ENCODE measurements at places on chromosomes 1 and 21.
A peak's percentile ranks its signal among the peaks of the same experiment; 100 is the strongest.

DNA sequence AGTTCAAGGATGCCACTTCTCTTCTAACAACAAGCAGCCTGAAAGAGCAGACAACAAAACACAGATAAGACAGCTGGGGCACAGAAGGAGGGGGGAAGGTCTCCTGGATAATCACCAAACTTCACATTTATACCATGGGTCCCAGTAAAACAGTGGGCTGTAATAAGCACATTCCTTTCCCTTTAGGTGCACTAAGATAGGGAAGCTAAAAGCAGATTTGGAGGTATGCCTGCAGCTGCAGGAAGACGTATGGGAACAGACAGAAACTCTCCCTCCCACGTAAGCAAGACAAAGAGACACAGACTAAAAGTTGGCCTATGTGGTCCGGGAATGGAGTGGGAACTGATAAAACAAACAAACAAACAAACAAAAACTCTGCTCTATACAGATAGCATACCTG lies 612.1 kb downstream of the MRPL39 start:
- DNase-seq = no peak

DNA sequence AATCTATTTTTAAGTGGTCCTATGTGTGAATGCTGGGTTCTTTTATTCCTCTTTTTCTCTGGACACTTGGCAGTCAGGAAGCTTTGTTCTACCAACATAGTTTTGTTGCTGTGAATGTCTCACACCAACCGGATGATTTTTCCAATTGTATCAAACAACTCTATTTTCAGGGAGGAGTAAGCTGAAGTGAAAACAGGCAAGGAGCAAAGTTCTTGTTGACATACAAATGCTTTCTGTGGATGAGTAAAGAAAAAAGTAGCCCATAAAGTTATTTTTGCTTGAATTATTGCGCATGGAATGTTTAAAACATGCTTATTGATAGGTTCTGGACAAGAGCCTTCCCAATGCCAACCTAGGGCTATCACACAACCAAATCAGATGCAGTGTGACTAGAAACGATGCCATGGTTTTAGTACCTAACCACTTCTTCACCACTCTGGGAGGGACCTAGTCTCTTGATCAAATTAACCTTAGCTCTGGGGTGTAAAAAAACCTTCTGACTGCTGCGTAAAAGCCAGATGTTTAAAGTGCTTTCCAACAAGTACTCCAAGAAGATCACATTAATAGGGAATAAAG lies 4.5 kb downstream of the IER5 start:
- DNase-seq = no peak

GRCh38 chr1:58190267-58190988 lies 356.1 kb downstream of the OMA1 start:
- no peak for DNase-seq

DNA sequence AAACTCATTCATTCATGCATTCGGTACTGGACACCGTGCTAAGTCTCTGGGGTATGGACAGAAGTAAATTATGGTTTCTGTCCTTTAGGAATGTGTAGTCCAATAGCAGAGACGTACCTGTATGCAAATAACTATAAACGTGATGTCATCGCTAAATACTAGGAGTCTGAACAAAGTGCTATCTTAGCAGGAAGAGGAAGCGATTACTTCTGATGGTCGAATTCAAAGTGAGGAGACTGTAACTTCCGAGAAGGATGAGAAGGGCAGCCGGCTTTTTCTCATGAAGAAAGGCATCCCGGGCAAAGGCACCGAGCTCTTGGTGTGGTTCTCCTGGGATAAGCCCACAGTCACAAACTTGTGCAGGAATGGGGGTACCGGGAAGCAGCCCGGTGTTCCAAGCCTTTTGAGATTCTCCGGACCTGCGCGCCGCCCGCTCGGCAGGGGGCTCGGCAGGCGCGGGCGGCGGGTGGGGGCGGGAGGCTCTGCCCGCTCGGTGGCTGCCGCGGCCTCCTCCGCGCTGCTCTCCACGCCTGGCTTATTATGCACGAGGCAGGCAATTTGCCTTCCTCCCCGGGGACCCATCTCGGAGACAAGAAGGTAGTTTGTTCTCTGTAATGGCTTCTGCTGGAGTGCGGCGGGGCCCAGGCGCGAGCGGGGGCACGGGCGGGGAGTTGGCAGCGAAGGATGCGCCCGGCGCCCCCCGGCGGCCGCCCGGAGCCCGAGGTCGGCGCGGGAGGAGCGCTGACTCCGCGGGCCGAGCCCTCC lies 67.5 kb upstream of the CD1D start:
- no peak for DNase-seq

- DNase-seq = no peak
Measured at GRCh38 chr1:155083865-155084721, 5.5 kb downstream of the EFNA3 start.

DNA sequence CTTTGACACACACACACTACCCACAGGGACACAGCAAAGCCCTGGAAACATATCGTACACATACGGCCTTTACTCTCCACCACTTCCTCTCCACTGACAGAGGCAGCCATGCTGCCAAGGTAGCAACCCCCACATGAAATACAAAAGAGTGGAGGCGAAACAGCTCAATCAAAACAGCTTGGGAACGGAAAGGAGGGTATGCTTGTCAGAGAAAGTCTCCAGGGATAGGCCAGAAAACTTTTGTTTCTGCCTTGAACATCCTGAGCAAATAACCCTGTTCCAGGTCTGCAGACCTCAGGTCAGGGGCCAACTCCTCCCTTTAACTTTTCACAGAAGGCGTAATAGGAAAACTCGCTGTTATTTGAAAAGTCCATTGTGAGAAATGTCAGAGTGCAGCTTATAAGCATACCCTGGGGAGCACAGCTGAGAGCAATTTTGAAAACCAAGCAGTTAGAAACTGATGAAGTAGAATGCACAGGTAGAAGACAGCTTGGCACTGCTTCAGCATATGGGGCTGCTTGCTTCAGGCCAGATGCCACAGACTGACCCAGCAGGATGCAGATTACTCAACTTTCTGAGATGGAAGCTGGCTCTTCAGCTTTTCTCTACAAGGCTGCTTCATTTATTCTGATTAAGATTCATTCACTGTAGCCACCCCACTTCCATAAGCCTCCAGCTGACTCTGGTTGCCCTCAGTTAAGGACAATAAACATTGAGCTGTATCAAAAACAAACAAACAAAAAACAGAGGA lies 18.0 kb downstream of the KIAA0319L start:
- no peak for DNase-seq

GRCh38 chr1:196063952-196064351 lies 544.3 kb downstream of the KCNT2 start:
- DNase-seq = no peak

DNA sequence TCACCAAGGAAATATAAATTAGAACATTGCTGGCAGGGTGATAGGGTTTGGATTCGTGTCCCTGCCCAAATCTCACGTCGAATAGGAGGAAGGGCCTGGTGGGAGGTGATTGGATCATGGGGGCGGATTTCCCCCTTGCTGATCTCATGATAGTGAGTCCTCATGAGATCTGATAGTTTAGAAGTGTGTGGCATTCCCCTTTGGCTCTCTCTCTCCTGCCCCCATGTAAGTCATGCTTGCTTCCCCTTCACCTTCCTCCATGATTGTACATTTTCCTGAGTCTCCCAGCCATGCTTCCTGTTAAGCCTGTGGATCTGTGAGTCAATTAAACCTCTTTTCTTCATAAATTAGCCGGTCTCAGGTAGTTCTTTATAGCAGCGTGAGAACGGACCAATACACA lies 60.6 kb downstream of the VPS26C start:
- DNase-seq = no peak

DNA sequence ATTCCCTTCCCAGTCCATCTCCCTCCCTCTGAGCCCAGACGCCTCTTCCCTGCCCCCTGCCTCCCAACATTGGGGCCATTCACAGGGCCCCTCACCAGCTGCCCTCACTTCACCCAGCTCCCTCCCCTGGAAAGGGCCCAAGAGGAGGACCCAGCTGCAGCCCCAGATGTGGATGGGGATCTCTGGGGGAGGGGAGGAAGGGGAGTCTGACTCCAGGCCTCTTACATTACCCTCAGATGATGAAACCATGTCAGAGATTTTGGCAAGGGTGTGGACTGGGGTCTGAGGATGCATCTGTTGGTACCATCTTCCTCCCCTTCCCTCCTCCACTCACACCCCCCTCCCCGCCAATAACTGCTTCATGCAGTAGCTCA lies 1.1 kb upstream of the KIF21B start:
- DNase-seq = no peak

DNA sequence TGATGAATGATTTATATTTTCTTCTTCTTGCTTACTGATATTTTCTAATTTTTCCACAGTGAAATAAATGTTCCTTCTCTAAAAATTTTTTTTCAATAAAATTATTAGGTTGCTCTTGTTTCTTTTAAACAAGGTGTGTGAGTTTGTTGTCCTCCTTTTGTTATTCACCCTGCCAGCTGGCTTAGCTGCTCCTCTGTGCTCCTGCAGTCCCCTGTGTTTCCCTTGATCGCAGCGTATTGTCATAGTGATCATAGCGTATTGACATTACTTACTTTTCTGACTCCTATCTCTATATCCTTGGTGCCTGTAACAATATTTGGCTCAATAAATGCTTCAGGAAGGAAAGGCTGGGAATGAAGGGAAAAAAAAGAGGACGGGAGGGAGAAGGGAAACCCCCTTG lies 24.9 kb upstream of the PODN start:
- DNase-seq = no peak

DNA sequence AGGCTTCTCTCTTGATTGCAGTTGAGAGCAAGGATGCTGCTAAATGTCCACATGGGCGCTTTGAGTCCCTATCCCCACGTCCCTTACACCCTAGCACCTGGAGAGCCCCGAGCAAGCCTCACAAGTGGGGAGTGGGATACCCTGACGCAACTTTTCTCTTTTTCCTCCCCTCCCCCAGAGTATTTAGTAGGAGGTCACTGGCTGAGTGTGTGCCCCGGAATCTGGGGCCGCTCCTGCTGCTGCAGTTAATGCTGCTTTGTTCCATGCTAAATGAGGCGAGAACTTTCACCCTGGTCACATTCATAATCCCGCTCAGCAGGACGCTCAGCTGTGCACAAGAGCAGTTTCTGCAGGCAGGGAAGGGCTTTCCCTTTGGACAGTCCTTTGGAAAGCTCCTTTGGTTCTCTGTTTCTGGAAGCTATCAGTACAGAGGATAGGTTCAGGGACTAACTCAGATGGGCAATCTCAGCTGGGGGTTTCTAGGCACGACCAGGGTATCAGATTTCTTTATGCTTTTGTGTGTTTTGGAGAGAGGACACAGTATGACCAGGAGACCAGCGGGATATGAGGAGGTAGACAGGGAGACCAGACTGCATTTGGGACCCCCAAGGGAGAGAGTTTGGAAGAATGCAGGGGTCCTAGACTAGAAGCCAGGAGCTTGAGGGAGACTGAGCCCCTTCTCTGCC lies 75.9 kb downstream of the NOS1AP start:
- no peak for DNase-seq

- peak; percentile 41 for DNase-seq
Measured at GRCh38 chr1:168466092-168466713, 77.6 kb downstream of the XCL2 start.

- no peak for DNase-seq
Measured at GRCh38 chr1:174114788-174115448, 44.4 kb upstream of the RABGAP1L start.

DNA sequence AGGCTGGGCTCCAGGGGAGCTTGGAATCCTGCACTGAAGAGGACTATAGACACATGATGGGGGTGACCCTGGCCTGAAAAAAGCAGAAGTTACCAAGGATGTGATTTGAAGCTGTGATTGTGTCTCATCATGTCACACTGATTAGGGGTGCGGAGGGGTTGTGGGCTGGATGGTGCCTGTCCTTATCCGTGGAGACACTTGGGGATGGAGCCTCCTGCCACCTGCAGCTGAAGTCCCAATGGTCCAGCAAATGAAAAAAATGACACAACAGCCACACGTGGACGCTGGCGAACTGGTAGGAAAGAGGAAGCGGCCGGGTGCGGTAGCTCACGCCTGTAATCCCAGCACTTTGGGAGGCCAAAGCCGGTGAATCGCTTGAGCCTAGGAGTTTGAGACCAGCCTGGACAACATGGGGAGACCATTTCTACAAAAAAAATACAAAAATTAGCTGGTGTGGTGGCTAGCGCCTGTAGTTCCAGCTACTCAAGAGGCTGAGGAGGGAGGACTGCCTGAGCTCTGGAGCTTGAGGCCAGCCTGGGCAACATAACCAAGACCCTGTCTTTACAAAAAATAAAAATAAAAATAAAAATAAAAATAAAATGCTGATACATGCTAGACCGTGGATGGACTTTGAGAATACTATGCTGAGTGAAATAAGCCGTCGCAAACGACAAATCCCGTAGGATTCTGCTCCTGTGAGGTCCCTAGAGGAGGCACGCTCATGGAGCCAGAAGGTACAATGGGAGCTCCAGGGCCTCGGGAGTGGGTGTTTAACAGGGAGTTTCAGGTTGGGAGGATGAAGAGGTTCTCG lies 838 bp upstream of the IBA57 start:
- DNase-seq = no peak

DNA sequence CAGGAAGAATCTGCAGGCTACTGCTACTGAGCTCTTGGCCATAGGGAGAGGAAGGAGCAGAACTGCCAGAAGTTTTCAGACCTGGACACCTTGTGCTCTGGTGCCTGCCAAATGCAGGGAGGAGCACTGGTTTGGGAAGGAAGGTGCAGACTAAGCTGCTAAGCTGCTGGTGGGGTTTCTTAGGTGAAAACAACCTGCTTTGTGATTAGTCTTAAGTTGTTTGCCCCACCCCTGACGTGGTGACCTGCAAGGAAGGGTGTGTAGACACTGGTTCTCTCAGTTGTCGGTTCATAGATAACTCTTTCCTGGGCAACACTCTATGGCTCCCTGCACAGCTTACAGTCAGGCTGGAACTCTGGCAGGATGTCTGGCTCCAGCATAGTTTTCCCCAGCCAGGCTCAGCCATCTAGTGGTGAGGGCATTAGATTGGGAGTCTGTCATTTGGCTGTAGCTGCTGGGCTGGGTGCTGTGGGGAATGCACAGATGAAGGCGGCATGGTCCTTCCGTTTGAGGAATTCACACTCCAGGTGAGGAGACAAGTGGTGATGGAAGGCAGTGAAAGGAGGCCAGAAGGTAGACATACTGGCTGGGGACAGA lies 10.3 kb upstream of the S100A10 start:
- DNase-seq = no peak

DNA sequence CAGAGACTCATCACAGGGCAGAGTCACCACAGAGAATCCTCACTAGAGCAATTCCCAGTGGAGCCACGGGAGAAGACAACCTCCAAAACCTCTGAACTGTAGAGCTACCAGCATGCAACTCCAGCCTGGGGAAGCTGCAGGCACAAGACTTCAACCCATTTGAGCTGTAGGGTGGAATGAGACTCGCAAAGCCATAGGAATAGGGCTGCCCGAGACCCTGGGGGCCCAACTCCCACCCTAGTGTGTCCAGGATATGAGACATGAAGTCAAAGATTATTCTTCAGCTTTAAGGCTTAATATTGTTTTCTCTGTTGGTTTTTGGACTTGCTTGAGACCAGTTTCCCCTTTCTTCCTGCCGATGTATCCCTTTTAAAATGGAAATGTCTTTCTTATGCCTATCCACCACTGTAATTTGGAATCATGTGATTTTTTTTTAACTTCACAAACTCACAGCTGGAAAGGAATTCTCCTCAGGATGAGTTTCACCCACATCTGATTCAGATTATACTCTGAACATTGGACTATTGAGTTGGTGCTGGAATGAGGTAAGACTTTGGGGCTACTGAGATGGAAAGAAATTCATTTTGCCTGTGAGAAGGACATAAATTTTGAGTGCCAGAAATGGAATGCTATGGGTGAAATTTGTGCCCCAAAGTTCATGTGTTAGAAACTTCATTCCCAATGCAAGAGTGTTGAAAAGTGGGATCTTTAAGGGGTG lies 59.6 kb upstream of the ST6GALNAC5 start:
- DNase-seq = no peak
